Stimulated activated CD4-positive, alpha-beta T cell treated with anti-CD3 and anti-CD28 coated beads, Interleukin-1b, Interleukin-23, amount 100 ng/mL, for 1 hour (primary cell): ENCODE measurements at places on chromosomes 7 and 10.

GRCh38 chr10:61688551-61689308, 26.0 kb downstream of the CABCOCO1 start:
- no peak for DNase-seq

- no peak for DNase-seq
These were observed 121.9 kb downstream of the STRA8 start for GRCh38 chr7:135355377-135356048.

- no peak for DNase-seq
These were observed 47.1 kb upstream of the HYAL4 start for GRCh38 chr7:123797673-123798531.

- no peak for DNase-seq
These were observed 32.6 kb downstream of the TMEM270 start for GRCh38 chr7:73893342-73894101.

- no peak for DNase-seq
These were observed 176.9 kb upstream of the GRB10 start for GRCh38 chr7:50959560-50959959.

GRCh38 chr10:90560331-90560730, 297.5 kb downstream of the HTR7 start:
- DNase-seq = no peak

- no peak for DNase-seq
These were observed 165.8 kb downstream of the CCSER2 start for GRCh38 chr10:84493951-84494848.

- no peak for DNase-seq
These were observed 311.2 kb downstream of the RNLS start for GRCh38 chr10:88271761-88272543.

DNA sequence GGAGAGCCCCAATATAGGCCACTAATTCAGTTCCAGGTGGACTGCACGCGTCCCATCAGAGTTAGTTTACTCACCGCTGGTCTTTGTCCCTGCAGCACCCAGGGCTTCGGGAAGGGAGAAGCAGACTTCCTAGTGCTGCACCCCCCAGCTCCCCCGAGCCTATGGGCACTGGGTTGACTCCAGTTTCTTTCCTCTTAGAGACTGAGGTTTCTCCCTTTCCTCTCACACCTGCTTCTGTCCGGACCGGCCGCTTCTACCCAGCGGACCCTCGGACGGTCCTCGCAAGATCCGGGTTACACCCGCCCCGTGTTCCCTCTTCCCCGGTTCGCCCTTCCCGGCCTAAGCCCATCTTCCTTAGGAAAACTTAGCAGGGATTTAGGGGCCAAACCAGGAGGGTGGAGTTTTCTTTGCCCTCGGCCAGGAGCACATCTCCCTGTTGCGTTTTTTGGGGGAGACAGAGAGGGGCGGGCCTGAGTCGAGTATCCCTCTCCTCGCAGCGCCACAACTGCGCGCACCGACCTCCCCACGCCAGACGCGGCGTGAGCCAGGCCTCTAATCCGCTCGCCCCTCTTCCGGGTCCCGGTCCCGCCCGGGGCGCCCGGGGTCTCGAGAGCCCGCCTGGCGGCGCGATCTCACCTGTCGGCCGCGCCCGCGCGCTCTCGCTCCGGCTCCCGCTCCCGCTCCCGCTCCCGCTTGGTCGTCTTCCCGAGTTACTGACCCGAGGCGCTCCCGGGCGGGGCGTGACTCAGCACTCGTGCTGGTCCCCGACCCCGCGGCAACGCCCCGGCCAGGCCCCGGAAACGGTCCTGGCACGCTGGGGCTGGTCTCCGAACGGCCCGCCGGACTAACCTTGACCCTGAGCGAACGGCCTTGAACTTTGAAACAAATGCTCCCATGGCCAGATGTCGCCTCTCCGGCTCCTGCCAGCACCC, at the start of gene AIFM2:
Gene AIFM2, minus strand, starts transcription at position 728 of the 932 bp plus-strand sequence. CDS start 8,741 bp downstream, outside the sequence.
- DNase-seq = no peak

DNA sequence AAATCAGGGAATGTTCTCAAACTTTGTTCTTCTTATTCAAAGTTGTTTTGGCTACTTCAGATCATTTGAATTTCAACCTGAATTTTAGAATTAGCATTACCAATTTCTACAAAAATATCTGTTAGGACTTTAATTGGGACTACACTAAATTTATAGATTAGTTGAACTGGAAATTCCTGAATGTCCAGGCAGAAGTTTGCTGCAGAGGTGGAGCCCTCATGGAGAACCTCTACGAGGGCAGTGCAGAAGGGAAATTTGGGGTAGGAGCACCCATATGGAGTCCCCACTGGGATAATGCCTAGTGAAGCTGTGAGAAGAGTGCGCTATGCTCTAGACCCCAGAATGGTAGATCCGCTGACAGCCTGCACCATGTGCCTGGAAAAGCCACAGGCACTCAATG, 22.8 kb upstream of the AGMO start:
- DNase-seq = no peak

DNA sequence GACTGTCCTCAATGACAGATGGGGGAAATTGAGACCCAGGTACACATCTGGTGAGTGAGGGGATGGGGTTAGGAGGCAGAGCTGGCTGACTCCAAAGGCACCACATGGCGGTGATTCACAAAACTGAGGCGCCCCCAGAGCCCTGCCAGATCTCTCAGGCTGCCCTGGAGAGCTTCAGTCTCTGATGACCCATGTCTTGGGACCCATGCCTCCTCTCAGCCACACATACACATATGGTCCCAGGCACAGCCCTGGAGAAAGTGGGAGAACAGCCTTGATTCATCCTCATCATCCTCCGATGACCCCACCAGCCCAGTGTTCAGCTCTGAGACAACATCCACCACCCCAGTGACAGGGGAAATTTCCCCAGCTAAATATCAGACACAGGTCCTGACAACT, 426.0 kb downstream of the RPS24 start:
- DNase-seq = no peak

DNA sequence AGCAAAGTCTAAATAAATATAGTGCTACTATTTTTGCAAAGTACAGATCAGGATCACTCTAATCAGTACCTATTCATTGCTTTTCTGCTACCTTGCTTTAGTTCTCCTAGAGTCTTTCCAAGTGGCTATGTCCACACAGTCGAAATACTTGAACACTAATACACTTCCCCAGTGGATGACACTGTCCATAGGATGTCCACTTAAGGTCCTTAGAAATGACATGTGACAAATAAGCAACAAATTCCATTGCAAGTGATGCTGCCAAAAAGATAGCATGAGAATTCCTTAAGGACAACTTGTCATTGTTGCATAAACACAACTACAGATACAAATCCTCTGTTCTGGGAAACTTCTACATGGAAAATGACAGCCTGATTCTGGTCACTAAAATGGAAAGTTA, 93.6 kb downstream of the ANK3 start:
- DNase-seq = no peak

GRCh38 chr7:91892099-91892705, 11.7 kb upstream of the MTERF1 start:
- DNase-seq = no peak

GRCh38 chr7:23811540-23811939, 101.5 kb downstream of the STK31 start:
- no peak for DNase-seq

- no peak for DNase-seq
These were observed 115.9 kb upstream of the DNAJB12 start for GRCh38 chr10:72470666-72471065.

- DNase-seq = no peak
These were observed 21.8 kb downstream of the CXCL12 start for GRCh38 chr10:44362866-44363711.

DNA sequence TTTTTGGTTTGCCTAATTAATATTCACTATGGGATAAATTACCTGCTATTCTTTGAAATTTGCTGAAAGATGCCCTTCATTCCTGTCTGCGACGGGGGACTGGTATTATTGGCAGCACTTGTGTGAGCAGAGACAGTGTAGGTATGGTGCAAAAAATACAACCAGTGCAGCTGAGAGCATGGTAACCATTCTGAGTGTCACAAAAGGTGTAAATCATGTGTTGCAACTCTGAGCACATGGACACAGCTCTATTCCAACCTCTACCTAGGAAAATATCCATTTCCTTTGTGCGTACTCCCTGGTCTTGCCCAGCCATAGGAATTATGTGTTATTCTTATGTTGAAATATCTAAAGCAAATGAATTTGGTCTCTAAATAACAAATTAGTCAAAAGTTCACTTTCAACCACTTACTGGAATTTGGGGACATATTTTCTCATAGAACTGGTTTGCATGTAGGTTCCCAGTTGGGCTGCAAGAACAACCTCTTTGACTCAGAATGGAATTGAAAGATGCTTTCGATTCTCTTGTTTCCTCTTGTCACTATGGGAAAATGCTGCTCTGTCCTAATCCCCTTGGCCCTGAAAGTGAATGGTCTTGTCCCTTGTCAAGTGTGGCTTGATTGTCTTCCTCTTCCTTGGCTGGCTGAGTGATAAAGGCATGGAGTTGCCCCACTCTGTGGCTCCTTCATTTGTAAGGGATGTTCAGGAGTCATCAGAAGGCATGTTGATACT, 57.0 kb downstream of the CELF2 start:
- no peak for DNase-seq

DNA sequence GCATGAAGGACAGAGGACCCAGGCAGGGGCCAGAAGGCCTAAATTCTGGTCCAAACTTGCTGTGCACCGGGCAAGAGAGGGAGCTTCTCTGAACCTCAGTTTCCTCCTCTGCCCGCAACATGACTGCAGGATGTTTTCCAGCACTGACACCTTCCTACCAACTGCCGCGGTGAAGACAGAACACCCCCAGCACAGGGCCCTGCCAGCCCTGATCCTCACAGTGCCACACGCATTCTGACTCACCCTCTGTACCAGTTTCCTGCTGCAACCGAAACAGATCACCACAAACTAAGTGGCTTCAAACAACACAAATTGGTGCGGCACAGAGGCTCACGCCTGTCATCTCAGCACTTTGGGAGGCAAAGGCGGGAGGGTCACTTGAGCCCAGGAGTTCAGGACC, 18.1 kb downstream of the MAD1L1 start:
- DNase-seq = no peak

GRCh38 chr10:97573672-97574071, 1.1 kb downstream of the ANKRD2 start:
- no peak for DNase-seq

GRCh38 chr10:61935077-61935476, 33.6 kb downstream of the ARID5B start:
- DNase-seq = no peak

- no peak for DNase-seq
These were observed 167.3 kb upstream of the SLC13A1 start for GRCh38 chr7:123367031-123367430.

- DNase-seq = no peak
These were observed 7.9 kb downstream of the NUB1 start for GRCh38 chr7:151349507-151349853.

DNA sequence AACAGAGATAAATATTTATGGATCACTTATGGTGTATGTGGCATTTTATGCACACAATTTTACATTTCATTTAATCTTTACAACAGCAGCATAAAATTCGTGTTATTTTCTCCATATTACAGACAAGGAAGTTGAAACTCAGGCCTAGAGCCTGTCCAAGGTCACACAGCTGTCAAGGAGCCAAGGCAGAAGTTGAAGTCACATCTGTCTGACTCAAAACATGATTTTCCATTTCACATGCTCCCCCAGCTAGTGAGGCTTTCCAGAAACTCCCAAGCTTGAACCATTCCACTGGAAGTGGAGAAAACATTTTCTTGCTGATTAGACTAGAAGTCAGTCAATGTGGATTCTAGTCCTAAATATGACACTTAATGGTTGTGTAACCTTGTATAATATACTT, 110.5 kb downstream of the HECTD2 start:
- DNase-seq = no peak

GRCh38 chr7:98378210-98378819, 22.6 kb downstream of the BAIAP2L1 start:
- DNase-seq = no peak

GRCh38 chr10:95328013-95328412, 37.2 kb upstream of the PDLIM1 start:
- no peak for DNase-seq

DNA sequence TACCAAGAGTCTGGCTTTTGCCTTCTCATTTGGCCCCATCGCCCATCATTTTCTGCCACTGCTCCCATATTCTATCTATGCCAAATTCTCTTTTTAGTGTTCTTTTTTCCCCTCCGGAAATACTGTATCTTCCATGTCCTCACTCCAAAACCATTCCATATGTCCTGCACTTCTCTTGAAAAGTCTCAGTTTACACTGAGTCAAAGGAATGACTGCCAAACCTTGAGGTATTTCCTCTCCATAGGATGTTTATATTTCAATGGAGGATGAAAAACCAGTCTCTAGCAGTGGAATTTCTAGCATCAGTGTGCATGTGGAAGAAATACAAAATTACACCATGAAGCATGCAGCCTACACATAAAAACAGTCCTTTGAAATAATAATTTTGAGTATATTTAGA, 121.4 kb upstream of the PHYHIPL start:
- no peak for DNase-seq

- DNase-seq = no peak
These were observed 37.3 kb downstream of the INPP5A start for GRCh38 chr10:132574783-132575319.

GRCh38 chr10:21953585-21954057, 49.9 kb downstream of the DNAJC1 start:
- DNase-seq = no peak

- no peak for DNase-seq
These were observed 17.7 kb upstream of the FXYD4 start for GRCh38 chr10:43353495-43354329.

GRCh38 chr10:8811201-8811600, 756.7 kb downstream of the GATA3 start:
- no peak for DNase-seq

DNA sequence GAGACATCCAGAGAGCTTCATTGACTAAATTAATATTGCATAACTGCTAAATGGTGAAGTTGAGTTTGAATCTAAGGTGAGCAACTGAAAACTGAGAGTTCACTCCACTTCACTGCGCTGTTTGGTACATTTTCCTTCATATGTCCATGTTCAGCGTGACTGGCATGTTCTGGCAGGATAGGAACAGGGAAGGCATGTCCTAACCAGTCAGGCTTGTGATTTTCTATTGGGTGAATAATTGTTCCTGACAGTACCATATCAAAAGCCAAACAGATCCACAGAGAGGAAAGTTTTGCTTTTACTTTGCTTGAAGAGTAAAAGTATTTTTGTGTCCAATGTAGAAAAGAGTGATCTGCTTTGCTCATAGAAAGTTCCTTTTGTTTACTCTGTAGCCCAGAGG, 53.2 kb downstream of the WDFY4 start:
- no peak for DNase-seq
